Bronchial smooth muscle cell (primary cell): ENCODE measurements at places on chromosomes 3 and 15. TPM values are rescaled to one million over a fixed set of nuclear protein-coding genes. Genes with fewer than 3 reads are reported as not detected.

Gene CPA3
- not detected in 2 replicates for total RNA-seq

Gene TTC14
- total RNA-seq: 26.8 and 53.4 TPM in 2 replicates

Gene PLXNA1
- total RNA-seq: 25.5 and 45.9 TPM in 2 replicates

Gene TIMP4
- total RNA-seq: 12.0 and 17.2 TPM in 2 replicates
